ENCODE measurements at places on chromosomes 11 and 22.

DNA sequence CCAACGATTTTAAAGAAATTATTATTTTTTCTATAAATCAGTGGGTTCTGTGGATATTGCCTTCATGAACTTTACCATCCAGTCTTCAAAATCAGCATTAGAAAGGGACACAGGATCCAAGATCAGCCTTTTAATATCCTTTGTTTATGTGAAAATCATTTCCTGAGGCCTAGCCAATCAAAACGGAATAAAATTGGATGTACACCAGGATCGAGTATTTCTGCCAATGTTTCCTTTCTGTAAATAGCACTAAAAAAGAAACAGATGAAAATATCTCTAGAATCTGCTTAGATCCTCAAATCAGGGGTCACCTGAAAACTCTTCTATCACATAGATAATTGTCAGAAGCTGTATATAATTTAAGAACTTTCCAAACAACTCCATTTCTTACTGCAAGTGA lies 1598.5 kb downstream of the LRRC4C start:
- DNase-seq: no peak

GRCh38 chr22:26797910-26798309 lies 140.5 kb downstream of the MIAT start:
- DNase-seq: no peak

- DNase-seq: no peak
Observed at GRCh38 chr11:1037506-1038055, 1.1 kb upstream of the MUC6 start.

DNA sequence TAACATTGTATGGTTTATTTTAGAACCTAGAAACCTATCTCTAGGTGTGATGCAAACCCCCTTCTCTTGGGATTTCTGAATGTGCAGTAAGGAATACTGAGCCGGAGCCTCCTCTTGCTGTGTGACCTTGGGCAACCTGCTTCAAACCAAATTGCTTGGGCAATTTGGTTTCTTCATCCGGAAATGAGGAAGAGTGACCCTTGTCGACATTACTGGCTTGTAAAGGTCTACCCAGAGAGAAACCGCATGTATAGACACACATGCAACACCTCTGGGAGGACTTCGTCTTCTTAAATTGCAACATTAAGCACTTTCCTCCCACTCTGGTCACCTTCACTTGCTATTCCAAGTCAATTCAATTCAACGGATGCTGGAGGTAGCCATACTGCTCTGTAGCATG lies 19.6 kb upstream of the TP53I11 start:
- no peak for DNase-seq

DNA sequence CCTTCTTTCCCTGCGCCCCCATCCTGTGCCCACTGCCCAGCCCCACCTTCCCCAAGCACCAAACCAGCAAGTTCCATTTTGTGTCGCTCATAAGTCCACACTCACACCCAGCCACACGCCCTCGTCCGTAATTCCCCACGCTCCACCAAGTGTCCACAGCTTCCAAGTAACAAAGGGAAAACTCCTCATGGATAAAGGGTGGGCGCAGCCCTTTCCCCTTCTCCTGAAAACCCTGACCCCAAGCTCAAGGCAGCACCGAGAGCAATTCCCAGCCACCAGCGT lies 458 bp downstream of the FXYD6 start:
- DNase-seq: no peak

DNA sequence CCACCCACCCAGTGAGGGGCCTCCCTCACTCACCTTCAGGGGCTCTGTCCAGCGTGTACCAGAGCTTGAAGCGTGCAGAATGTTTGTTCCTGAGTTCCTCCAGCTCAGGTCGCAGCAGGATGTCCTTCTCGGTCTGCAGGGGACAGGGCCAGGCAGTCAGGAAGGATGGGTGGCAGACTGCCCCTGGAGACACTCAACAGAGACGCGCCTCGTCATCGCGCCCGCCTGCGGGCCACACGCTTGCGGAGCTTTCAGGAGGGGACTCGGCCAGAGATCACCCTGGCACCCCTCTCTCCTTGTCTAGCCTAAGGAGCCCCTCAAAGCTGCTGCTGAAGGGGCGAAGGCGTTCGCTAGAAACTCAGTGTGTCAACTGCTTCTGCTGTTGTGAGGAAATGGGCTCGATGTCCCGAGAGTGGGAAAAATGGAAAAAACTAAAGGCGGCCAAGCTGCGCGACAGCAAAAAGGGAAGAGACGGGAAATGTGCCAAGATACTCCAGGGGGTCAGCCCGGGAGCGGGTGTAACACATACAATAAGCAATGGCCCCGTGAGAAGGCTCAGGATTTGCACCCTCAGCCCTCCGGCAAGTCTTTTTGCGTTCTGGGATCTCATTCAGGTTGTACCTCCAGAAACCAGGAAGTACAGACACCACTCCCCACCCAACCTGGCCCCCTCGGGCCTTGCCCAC lies 9.2 kb upstream of the POLDIP3 start:
- DNase-seq: no peak

DNA sequence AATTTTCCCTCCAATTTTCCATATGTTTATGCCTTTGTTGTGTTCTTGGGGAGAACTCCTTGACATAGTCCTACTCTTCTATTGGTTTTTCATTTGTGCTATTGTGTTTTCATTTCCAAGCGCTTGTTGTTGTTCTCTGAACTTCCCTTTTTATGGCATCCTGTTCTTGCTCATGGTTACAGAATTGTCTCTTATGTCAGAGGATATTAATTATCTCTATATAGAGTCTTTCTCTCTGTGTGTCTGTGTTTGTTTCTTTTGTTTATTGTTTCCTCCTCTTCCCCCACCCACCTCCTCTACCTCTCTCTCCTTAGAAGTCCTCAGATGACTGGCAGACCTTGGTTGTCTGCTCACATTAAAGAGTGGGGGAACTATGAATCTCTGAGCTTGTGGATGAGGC lies 69.9 kb downstream of the HORMAD2 start:
- no peak for DNase-seq

DNA sequence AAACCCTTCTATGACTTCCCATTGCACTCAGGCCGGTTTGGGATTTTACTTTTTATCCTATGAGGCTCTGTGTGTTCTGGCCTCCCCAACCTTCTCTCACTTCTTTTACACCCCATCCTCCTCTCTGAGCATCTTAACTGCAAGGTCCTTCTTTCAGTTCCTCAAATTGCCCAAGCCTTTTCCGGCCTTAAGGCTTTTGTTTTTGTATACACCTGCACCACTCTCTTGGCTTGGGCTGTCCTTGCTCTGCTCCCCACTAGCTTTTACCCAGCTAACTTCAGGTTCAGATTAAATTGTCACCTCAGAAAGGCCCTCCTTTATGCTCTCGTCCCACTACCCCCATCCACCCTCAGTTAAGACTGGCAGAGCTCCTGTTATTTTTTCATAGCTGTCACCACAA lies 55.5 kb downstream of the FAM83F start:
- DNase-seq: no peak

- DNase-seq: no peak
Observed at GRCh38 chr11:112211536-112211935, 14.7 kb upstream of the PTS start.

GRCh38 chr11:79956061-79956460 lies 515.2 kb upstream of the TENM4 start:
- no peak for DNase-seq

GRCh38 chr11:110121204-110121603 lies 28.0 kb downstream of the ZC3H12C start:
- peak; percentile 52 for DNase-seq

- no peak for DNase-seq
Observed at GRCh38 chr22:49690454-49690853, 137.2 kb downstream of the BRD1 start.

GRCh38 chr22:27844656-27845591 lies 43.4 kb upstream of the MN1 start:
- no peak for DNase-seq

GRCh38 chr11:34773826-34774225 lies 142.4 kb downstream of the APIP start:
- no peak for DNase-seq

GRCh38 chr11:36033082-36033751 lies 89.4 kb downstream of the LDLRAD3 start:
- no peak for DNase-seq

DNA sequence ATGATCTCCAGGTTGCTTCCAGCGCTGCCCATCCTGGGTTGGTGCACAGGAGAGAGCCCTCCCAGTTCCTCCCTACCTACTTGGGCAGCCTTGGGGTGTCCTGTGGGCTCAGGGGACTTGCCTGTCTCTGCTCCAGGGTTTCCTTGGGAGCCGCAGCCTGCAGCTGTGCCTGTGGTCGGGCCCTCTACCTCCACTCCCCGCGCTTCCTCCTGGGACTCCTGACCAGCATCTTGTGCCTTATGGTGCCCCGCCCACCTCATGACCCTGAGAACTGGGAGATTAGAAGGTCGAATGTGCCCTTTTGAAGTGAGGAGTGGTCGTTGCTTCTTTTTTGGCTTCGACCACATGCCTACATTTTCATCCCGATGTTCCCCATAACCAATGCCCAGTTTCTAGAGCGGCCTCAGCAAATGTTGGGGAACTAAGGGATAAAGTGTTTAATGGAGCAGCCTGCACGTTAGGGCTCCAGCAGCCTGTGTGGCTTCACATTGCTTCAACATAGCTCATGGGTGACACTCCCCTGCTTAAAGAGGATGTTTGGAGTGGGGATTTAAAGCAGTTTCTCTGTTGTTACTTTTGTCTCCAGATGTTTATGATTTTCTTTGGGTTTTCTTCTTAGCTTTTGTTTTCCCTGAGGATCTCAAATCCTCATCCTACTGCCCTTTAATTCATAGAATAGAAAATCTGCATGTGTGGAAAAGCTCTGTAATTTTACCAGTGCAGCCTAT lies 248.8 kb downstream of the TBC1D22A start:
- no peak for DNase-seq

DNA sequence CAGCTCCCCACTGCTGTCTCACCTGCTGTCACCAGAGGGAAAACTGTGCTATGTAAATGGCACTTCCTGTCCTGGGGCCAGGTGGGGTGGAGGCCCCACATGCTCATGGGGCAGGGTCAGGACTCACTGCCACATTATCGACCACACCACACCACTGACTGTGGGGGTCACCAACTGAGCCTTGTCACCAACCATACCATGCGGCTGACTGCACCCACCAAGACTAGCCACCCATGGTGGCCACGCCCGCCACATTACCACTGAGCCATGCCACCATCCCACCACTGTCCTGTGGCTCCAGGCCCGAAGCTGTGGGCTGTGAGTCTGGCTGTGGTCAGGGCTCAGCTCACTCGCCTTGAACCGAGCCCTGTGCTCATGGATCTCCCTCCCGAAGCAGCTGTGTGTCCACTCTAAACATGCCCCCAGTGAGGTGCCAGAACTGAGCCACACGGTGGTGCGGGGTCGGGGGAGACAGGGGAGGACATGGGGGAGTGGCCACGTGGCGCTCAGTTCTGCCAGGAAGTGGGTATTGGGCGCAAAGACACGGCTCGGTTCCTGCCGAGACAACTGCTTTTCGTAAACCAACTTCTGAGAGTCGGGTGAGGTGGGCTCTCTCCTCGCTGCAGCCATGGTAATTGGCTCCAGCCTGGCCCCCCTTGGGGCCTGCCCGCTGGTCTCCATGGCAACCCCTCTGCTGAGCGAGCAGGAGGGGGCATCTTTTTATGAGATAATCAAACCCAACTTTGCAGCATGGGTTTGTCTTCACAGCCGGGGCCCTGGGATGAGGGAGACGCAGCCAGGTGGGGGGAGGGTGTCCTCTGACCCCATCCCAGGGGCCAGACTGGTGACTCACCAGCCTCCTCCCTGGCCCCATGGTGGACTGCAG lies 23.2 kb downstream of the RTN4R start:
- no peak for DNase-seq

DNA sequence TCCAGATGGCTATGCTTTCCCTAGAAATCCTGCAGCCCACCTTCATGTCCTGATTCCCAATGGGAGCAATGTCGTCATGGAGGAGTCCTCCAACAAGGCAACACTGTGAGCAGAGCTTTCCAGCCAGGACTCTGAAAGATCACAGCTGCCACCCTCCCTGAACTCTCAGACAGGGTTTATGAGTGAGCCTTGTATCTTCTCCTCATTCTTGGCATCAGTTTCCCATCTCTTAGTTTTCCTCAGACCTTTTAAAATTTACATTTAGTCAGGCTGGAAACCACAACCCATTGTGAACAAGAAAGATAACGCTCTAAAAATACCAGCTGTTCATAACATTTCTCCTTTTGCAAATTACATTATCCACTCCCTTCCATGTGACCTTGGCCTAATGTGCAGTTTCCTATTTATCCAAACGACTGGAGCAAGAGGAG lies 15.6 kb upstream of the LYVE1 start:
- no peak for DNase-seq

Data from mammary epithelial cell (primary cell).